ENCODE measurements at places on chromosomes 1 and 21.

DNA sequence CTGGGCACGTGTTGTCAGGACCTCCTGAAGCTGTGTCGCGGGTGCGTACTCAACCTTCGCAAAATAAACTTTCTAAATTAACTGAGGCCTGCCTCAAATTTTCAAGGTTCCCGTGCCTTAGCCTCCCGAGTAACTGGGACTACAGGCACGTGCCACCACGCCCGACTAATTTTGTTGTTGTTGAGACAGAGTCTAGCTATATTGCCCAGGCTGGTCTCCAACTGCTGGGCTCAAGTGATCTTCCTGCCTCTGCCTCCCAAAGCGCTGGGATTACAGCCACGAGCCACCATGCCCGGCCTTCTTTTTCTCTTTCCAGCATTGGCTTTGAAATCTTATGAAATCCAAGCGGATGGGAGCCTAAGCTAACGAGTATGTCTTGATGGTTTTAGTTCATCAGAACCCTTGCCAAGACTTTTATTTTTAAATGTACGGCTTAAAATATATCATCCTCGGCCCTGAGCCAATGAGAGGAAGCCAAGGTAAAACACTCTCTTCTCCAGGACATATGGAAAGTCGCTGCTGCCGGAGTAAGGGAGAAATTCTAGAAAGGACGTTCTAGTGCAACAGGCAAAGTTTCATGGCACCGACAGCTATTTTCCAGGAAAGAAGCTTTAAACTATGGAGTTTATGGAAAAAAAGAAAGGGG, 12.7 kb upstream of the ERVH48-1 start:
- H3K4me1 ChIP-seq: no peaks in the 10 kb centered on the region
- H3K27ac ChIP-seq: no peak overlapping the region
- no peaks in the 10 kb centered on the region for H3K27me3 ChIP-seq
- H3K36me3 ChIP-seq: no peaks in the 10 kb centered on the region
- H3K4me3 ChIP-seq: no peak overlapping the region

- peaks cover 7% of the 10 kb centered on the region for H3K4me1 ChIP-seq
- H3K36me3 ChIP-seq: peaks cover 6% of the 10 kb centered on the region
- no peak for DNase-seq
- no peaks in the 10 kb centered on the region for H3K27me3 ChIP-seq
These were observed 33.0 kb downstream of the IER5 start for GRCh38 chr1:181121498-181121897.

DNA sequence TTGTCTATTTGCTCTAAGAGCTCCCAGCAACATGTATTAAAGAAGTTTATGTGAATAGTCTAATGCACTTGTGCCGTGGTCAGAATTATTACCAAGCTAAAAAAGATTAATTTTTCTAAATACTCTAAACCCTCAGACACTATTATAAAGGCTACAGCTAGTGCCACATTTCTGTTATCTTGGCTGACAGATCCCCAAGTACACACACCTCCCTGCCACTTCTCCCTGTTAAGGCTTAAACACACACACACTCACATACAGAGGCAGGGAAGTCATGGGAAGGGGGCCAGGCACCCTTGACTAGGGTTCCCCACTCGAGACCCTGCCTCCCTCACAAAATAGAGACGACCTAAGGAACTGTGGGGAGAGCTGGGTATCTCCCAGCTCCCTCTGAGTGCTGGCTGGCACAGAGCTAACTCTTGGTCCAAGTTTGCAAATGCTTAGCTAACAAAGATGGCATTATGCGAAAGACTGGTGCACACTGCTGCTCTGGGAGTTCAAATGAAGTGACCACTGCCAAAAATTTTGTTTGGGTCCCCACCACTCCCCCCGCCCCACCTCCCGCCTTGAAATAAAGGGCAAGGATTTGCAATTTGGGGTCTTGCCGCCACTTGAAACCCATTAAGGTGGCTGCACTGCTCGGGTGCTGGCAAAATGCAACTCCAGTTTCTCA, 9.8 kb downstream of the SSBP3 start:
- H3K27ac ChIP-seq: no peak overlapping the region
- no peak overlapping the region for H3K4me3 ChIP-seq
- H3K27me3 ChIP-seq: no peaks in the 10 kb centered on the region
- no peak for DNase-seq
- peaks cover 54% of the 10 kb centered on the region for H3K4me1 ChIP-seq

GRCh38 chr21:45548711-45549491, 6.7 kb upstream of the SLC19A1 start:
- H3K27me3 ChIP-seq: no peaks in the 10 kb centered on the region
- H3K4me1 ChIP-seq: peaks cover 24% of the 10 kb centered on the region
- peaks cover 4% of the 10 kb centered on the region for H3K36me3 ChIP-seq
- no peak overlapping the region for H3K27ac ChIP-seq
- peak overlapping the region; percentile 22 for H3K4me3 ChIP-seq

DNA sequence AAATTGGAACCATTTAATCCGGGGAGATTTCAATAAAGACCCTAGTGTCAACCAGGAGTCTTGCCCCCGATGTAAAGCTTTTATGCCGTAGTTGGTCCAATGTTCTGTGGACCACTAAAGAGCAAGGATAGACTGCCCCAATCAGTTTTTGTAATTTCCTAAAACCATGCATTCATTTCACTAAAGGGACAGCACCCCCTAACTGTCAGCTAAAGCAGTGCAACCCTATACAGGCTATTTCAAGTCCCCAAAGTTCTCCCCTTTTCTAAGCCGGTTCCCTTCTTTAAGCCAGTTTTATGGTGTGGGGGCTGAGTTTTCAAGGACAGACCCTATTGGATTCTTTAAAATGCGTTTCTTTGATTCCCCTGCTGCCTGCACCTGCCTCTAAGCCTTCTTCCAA, 12.7 kb upstream of the PDPN start:
- peaks cover 17% of the 10 kb centered on the region for H3K27me3 ChIP-seq
- DNase-seq: no peak
- no peaks in the 10 kb centered on the region for H3K36me3 ChIP-seq
- H3K4me1 ChIP-seq: no peaks in the 10 kb centered on the region

DNA sequence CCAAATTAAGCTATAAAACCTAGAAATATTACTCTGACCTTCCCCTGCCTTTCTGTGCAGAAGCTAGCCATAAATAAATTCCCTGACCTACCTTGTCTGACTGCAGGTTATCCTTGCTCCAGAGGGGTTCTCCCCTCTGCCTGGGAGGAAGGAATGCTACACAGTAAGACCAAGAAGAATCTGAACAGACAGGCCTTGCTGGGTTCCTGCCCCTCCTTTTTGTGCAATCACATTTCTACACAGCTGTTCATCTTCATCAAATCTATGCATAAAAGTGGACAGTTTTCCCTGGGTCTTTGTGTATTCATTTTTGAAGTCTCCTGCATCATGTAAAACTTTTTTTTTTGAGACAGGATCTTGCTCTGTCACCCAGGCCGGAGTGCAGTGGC, 50.6 kb downstream of the DNTTIP2 start:
- H3K4me1 ChIP-seq: no peaks in the 10 kb centered on the region
- no peaks in the 10 kb centered on the region for H3K27me3 ChIP-seq
- H3K4me3 ChIP-seq: no peak overlapping the region
- no peak for DNase-seq
- no peaks in the 10 kb centered on the region for H3K36me3 ChIP-seq

- no peak overlapping the region for H3K4me3 ChIP-seq
- no peak for DNase-seq
- H3K27ac ChIP-seq: no peak overlapping the region
- no peaks in the 10 kb centered on the region for H3K4me1 ChIP-seq
These were observed 439.1 kb downstream of the PLA2G4A start for GRCh38 chr1:187267827-187268226.

- H3K27me3 ChIP-seq: peaks cover 40% of the 10 kb centered on the region
- H3K4me3 ChIP-seq: no peak overlapping the region
- H3K4me1 ChIP-seq: no peaks in the 10 kb centered on the region
- no peak for DNase-seq
- H3K27ac ChIP-seq: no peak overlapping the region
- no peaks in the 10 kb centered on the region for H3K36me3 ChIP-seq
These were observed 51.5 kb downstream of the SYT14 start for GRCh38 chr1:209989525-209989924.

DNA sequence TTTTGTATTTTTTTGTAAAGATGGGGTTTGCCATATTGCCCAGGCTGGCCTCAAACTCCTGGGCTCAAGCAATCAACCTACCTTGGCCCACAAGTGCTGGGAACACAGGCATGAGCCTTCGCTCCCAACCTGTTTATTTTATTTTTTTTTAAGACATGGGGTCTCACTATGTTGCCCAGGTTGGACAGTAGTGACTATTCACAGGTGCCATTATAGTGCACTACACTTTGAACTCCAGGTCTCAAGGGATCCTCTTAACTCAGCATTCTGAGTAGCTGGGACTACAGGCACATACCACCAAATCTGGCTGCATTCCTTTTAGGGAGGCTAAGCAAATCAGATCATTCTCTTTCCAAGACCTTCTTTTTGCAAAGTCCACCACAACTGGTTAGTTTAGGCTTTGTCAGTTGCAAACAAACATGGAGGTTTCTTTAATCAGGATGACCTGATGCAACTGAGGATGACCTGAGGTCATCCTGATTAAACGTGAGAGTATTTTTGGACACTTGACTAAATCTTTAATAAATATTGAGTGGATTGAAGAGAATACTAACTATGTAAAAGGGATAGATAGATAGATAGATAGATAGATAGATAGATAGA, 30.0 kb upstream of the RALGPS2 start:
- H3K27me3 ChIP-seq: no peaks in the 10 kb centered on the region
- no peak for DNase-seq
- no peaks in the 10 kb centered on the region for H3K4me1 ChIP-seq
- H3K36me3 ChIP-seq: no peaks in the 10 kb centered on the region
- H3K27ac ChIP-seq: no peak overlapping the region

DNA sequence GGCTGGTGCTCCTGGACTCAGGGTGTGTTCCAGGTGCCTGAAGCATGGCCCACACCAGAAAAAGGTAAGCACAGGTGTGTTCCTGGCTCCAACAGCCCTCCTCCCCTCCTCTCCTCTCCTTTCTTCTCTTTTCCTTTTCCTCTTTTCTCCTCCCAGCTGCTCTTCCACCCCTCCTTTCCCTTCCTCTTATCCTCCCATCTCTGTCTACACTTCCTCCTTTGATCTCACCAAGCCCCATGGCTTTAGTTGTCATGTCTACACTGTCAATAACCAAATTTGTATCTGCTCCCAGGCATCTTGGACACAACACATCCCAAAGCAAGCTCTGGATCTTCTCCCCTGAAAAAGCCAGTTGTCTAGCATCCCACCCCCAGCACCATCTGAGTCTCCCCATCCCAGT, 56.7 kb upstream of the LAPTM5 start:
- DNase-seq: no peak
- H3K27me3 ChIP-seq: peaks cover 17% of the 10 kb centered on the region
- no peaks in the 10 kb centered on the region for H3K36me3 ChIP-seq
- peaks cover 2% of the 10 kb centered on the region for H3K4me1 ChIP-seq
- no peak overlapping the region for H3K27ac ChIP-seq

Data from effector memory CD8-positive, alpha-beta T cell (primary cell).